ENCODE measurements at places on chromosomes 1 and 21.

GRCh38 chr21:43315244-43316137, 111.4 kb downstream of the SIK1 start:
- DNase-seq = no peak

GRCh38 chr1:14429577-14429976, 168.9 kb upstream of the KAZN start:
- DNase-seq = no peak

- no peak for DNase-seq
Measured at GRCh38 chr1:116506132-116507004, 64.5 kb downstream of the CD58 start.

- no peak for DNase-seq
Measured at GRCh38 chr1:78224246-78224785, 178.6 kb downstream of the GIPC2 start.

DNA sequence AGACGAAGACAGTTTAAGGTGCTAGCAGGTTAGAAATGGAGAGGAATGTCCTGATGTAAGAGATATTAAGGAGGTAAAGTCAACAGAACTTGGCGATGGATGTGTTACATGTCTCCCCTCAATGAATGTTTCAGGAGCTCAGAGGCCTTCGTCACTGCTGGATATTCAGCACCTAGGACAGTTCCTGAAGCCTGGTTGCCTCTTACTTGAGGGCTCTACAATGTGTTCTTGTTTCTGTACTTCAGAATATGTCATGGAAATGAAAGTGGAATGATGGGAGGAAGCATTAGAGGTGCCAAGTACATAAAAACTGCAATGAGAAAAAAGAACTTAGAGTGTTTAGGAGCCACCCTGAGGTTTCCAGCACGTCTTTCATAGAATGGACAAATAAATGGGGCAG, 17.7 kb downstream of the TNR start:
- DNase-seq = peak; percentile 79

- peak; percentile 30 for DNase-seq
Measured at GRCh38 chr1:8077120-8077573, 51.0 kb upstream of the ERRFI1 start.

GRCh38 chr1:9363061-9363471, 70.4 kb downstream of the SPSB1 start:
- DNase-seq = no peak

DNA sequence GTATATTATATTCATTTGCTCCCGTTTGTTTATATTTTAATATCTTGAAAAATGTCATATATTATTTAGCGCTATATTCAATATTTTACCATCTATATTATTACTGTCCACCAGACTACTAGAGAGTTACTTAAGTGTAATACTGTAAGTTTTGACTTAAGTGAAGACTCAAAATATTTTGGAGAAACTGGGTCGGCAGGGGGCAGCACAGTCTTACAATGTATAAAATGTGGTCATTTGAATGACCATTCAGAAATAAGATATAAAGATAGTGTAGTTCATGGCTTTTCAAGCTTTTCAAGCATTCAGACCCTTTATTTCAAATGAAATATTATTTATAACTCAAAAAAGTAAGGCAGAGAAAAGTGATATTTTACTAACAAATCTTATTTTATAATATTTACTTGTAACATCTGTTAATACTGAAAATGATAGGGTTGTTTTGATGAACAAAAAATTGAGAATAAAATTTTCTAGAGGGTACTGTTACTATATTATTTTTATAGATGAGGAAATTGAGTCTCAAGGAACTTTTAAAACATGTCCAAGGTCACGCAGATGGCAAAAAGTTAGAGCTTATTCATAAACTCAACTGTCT, 89.0 kb upstream of the SERTAD4 start:
- DNase-seq = peak; percentile 89

DNA sequence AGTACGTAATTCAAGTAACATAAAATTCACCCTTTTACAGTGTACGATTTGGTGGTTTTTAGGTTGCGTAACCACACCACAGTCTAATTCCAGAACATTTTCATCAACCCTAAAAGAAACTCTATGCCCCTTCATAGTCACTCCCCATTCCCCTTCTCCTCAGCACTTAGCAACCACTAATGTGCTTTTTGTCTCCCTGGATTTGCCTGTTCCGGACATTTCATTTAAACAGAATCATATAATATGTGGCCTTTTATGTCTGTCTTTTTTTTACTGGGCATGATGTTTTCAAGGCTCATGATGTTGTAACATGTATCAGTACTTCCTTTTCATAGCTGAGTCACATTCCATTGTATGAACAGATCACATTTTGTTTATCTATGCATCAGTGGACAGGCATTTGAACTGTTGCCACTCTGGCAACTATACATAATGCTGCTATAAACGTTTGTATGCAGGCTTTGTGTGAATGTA, 20.8 kb downstream of the OBSCN start:
- DNase-seq = no peak

GRCh38 chr1:8461351-8462110, 143.6 kb downstream of the SLC45A1 start:
- DNase-seq = peak; percentile 60

GRCh38 chr1:212909652-212910063, 40.7 kb upstream of the VASH2 start:
- DNase-seq = no peak

- DNase-seq = no peak
Measured at GRCh38 chr1:160053548-160054365, 16.2 kb downstream of the KCNJ10 start.

DNA sequence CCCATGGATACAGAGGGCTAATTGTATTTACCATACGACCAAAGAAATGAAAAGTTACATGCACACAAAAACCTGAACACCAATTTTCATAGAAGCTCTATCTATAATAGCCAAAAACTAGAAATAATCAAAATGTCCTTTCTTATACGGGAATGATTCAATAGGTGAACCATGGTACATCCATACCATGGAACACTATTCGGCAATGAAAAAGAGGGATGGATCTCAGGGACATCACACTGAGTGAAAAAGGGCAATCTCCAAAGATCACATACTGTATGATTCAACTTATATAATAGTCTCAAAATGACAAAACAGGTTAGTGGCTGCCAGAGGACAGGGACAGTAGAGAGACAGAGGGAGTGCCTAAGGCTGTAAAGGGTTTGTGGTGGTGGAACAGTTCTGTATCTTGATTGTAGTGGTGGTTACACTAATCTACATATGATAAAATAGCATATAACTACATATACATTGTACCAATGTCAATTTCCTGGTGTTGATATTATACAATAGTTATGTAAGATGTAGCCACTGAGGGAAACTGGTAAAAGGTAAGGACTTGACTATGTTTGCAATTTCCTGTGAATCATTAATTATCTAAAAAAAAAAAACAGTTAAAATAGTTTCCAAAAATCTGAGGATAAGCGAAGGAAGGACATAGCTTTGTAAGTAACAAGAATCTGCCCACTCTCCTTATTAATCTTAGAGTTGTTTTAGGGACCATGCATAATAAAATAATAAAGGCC, 3.7 kb downstream of the RSBN1 start:
- no peak for DNase-seq

DNA sequence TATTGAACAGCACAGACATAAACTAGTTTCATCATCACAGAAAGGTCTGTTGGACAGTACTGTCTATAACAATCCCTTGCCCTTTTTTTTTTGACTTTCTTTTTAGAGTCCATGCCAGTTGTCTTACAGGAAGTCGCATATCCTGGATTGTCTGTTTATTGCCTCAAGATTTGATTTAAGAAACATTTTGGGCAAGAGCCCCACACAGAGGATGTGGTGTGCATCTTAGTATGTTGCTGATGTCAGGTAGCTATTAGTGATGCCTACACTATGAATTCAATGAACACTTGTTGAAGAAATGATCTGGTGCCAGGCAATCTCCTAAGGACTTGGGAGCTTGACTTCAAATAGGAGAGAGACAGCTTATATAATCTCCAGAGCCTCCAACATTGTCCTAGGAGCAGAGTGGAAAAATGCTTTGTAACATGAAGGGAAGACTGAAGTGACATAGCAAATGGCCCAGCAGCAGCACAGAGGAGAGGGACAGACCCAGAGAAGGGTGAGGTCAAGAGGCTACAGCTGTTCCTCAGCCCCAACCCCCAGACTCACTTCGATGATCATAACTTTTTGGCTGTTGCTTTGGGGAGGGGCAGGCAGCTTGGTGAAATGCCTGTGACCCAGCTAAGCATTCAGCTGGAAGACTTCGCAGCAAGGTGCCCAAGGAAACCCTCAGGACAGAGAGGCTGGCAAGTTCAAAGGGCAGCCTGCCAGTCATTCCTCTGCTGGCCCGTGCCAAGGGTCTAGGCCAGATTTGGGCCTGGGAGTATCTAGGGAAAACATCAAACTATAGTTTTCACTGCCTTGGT, 7.5 kb upstream of the RAB29 start:
- peak; percentile 33 for DNase-seq

- DNase-seq = no peak
Measured at GRCh38 chr1:184757406-184757805, 2.7 kb upstream of the EDEM3 start.

GRCh38 chr1:198175423-198176170, 18.8 kb downstream of the NEK7 start:
- no peak for DNase-seq

GRCh38 chr1:184194236-184194635, 142.7 kb downstream of the TSEN15 start:
- DNase-seq = no peak

DNA sequence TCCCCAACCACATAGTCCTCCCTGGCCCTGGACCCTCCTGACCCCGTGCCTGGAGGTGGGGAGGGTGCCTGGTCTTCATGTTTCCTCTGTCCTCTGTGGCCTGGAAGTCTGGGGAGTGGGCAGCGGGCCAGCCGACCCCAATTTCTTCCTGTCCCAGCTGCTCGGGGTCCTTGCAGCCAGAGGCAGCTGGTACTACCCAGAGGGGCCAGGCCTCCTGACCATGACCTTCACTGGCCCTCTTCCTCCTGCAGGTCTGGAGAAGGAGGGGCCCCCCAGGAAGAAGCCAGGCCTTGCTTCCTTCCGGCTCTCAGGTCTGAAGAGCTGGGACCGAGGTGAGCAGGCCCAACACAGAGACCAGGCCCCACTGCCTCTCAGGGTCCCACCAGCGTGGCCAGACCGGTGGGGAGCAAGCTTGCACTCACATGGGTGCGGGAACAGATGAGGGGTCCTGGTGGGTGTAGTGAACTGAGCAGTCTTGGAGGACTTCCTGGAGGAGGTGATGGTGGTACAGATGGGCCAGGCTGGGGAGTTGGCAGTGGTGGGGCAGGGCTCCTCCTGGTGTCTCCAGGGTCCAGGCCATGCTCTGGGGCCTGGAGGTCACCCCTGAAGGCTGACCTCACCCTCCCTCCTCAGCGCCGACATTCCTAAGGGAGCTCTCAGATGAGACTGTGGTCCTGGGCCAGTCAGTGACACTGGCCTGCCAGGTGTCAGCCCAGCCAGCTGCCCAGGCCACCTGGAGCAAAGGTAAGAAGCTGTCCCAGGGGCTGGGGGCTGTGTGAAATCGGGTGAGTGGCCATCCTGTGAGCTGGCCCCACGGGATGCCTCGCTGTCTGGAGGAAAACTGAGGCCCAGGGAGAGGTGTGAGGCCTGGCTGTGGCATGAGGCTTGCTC, 32.7 kb downstream of the TRIM11 start:
- no peak for DNase-seq

- no peak for DNase-seq
Measured at GRCh38 chr1:147924813-147925212, 3.4 kb upstream of the GPR89B start.

- DNase-seq = no peak
Measured at GRCh38 chr21:35652872-35653271, 407.5 kb downstream of the SETD4 start.

GRCh38 chr1:210231846-210232510, 618 bp upstream of the SERTAD4 start:
- peak; percentile 69 for DNase-seq

DNA sequence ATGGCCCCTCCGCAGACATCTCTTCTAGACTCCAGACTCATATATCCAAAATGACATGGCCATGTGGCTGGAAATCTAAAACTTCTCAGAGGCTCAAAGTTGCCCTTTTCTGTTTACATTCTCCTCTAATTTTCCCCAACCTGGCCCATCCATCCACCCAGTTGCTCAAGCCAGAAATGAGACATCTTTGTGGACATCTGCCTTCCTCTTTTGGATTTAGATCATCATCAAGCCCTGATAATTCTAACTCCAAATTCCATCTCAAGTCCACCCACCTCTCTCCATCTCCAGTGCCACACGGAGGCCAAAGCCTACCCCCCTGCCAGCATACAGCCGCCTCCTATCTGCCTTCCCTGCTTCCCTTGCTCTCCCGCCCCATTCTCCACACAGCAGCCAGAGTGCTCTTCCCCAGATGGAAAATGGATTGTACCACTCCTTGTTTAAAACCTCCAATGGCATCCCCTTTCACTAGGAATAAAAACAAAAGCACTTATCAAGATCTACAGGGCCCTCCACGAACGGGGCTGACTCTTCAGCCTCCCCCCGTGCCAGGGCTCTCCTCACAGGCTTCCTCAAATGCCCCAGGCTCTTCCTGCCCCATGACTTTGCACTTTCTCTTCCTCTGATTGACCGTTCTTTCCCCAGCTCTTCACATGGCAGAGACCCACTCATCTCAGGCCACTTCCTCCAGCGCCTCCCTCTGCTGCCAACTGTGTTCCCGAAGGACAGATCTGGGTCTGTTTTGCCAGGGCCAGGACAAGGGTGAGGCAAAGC, 40.1 kb downstream of the SYT6 start:
- no peak for DNase-seq

DNA sequence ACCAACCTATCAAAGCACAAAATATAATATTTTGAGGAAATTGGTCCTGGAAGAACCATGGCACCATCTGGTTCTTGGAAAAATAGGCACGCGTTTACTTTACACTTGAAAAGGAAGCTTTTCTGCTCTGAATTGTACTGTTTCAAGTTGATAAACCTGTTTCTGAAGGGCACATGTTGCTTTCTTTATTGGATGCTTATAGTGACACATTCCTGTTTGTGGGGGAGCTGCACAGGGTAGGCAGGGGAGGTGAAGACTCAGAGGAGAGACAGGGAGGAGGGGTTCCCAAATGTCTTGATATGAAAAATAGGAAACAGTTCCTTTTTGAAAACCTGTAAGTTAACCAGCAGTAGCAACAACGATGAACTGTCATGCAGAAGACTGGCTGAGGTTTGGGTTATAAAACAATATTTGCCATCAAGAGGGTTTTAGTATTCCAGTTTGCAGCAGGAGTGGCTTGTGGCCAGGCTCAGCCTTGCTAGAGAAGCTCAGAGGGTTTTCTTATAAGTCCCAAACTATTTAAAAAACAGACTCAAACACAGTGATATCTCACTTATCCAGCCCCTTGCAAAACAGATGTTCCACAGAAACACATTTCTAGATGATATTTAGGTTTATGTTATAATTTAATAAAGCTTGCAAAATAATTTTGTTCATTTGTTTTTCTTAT, 127.0 kb upstream of the MROH9 start:
- DNase-seq = no peak

GRCh38 chr1:11561740-11562139, 82.8 kb downstream of the DISP3 start:
- DNase-seq = no peak

- no peak for DNase-seq
Measured at GRCh38 chr1:58943776-58944175, 159.9 kb upstream of the JUN start.

GRCh38 chr1:232904566-232904965, 45.8 kb upstream of the NTPCR start:
- DNase-seq = no peak

GRCh38 chr21:19900149-19900548, 1098.1 kb upstream of the NCAM2 start:
- no peak for DNase-seq

- DNase-seq = no peak
Measured at GRCh38 chr1:117838911-117839310, 90.5 kb downstream of the GDAP2 start.

Measured in eye (tissue), 1 donor.